ENCODE measurements at places on chromosomes 1 and 21.
A peak's percentile ranks its signal among the peaks of the same experiment; 100 is the strongest.

DNA sequence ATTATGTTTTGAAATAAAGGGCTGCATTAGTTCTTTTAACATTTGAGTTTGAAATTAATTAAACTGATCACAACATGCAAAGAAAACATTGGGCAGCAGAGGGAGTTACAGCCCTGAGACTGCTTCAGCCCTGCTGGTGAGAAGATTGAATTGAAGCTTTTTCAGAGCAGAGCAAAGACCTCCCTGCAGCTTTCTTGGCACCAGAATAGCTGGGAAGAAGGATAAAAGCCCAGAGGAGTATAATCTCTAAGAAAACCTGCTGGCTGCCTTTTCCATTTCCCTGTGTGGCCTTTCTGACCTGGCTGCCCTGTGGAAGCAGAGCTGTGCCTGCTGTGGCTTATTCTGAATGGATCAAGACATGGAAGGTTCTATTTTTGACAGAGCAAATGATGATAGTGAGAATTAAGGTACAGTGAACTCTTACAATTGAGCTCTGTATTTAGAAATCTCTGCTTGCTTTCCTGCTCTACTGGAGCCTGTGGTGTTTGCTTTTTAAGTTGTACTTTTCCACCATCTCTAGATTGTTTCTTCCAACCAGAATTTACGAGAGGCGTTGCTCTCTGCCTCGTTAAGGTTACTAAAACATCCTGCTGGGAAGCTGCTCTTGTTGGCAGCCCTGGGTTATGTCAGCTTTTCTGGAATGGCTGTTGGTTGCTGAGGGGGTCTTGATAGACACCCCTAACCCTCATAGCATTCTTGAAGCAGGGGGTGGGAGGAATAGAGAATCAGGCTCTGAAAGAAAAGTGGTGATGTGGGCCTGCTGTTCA is 9.9 kb downstream of the SNRPE start:
- DNase-seq = peak; percentile 67

DNA sequence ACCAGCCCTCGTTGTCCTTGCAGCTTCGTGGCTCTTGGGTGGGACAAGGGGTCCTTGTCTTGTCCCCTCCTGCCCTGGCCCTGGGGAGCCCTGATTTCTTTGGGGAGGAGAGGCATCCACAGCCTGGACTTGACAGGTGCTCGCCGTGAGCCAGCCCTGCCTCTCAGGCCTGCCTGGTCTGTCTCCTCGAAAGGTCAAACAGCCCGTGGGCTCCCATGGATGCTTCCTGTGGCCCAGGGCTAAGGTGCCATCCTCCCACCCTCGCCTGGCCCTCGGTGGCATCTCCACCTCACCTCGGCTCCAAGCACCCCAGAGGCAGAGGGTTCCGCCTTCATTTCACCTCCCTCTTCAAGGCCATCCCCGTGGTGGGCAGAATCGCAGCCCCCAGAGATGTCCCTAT is 9.0 kb downstream of the LRRC3 start:
- no peak for DNase-seq

- no peak for DNase-seq
These were observed 77.1 kb downstream of the IFI44 start for GRCh38 chr1:78726686-78727085.

DNA sequence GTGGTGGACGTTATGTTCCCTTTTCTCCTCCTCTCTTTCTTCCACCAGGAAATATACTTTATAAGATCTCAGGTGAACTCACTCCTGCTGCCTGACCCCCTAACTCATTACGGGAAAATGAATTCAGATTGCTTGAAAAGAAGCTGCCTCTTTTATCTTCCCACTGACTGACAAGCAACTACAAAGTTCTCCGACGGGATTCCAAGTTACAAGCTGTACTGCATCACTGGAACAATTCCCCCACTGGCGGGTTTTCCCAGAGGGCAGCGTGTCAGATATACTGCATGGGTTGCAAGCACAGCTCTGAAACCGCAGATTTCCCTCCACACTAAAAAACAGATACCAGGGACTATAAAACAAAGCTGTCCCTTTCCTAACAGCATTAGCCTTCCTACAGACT is 390.6 kb downstream of the KCTD3 start:
- no peak for DNase-seq

GRCh38 chr1:76300556-76300955 is 226.0 kb downstream of the ST6GALNAC3 start:
- no peak for DNase-seq

DNA sequence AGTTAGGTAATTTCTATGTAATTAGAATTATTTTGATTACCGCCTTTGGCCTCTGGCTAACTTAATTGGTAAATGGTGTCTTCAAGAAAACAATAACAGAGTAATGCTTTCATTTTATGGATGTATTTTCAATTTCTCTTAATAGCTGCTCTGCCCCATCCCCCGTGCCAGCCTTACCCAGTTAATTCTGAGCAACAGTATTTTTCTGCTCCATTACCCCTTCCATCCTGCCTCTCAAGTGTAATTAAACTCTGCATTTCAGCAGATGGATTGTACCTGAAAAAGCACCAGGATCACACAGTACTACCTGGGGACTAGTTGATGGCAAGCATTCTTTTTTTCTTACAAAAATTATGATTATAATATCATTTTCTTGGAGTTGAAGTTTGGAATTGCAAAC is 104.2 kb downstream of the KIAA0319L start:
- no peak for DNase-seq

DNA sequence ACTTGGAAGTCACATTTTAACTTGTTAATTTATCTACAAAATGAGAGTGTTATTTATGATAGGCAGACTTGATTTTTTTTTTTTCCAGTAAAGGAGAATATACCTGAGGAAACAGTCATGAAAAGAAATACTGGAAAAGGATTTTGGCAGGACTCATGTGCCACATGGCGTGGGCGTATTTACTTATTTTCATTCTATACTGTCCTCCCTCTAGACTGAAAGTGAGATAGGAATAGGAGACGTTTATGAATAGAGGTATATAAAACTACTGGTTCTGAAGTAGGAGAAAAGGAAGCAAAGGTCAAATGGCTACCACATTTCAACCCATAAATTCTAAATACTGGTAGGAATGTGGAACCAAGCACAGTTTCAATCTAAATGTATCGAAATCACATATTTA is 94.8 kb upstream of the MPC2 start:
- DNase-seq = no peak

GRCh38 chr1:159879977-159880376 is 17.5 kb upstream of the VSIG8 start:
- DNase-seq = peak; percentile 66

DNA sequence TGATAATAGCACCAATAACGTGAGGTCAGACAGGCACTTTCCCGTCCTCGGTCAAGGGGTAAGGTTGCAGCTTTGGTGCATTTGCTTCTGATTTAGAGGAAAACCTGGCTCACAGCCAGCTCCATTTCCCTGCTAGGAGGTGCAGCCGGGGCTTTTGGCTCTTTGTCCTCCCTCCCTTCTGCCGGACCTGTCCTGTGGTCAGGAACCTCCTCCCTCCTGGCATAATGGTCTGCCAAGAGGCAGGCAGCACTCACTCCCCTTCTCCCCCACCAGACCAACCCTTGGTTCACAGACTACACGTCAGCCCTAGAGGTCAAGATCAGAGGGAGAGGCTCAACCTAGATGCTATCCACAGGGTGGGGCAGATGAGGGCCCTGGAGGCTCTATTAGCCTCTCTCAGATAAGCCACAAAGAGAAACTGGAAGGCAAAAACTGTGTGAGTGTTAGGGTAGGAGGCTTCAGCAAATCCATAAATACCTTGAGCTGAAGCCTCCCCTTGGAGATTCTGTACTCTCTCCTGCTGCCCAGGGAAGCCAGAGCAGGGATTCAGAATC is 64.8 kb downstream of the PLXNA2 start:
- no peak for DNase-seq

GRCh38 chr1:109634771-109635750 is 15.4 kb downstream of the AMPD2 start:
- DNase-seq = no peak

DNA sequence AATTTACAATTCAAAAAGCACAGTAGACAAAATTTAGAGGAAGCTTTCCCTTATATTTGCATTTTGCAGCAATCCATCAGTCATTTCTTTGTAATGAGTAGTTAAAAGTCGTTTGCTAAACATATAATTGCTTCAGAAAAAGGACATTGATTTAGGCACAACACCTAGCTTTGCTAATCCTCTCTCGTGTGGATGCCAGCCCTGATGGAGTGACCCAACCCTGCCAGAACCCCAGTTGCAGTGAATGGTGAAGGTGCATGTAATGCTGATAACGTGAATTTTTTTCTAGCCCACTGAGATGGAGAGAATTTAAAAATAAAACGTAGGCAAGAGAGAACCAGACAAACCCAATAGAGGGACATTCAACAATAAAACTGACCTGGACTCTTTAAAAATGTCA is 263.4 kb downstream of the GRIK1 start:
- DNase-seq = no peak

DNA sequence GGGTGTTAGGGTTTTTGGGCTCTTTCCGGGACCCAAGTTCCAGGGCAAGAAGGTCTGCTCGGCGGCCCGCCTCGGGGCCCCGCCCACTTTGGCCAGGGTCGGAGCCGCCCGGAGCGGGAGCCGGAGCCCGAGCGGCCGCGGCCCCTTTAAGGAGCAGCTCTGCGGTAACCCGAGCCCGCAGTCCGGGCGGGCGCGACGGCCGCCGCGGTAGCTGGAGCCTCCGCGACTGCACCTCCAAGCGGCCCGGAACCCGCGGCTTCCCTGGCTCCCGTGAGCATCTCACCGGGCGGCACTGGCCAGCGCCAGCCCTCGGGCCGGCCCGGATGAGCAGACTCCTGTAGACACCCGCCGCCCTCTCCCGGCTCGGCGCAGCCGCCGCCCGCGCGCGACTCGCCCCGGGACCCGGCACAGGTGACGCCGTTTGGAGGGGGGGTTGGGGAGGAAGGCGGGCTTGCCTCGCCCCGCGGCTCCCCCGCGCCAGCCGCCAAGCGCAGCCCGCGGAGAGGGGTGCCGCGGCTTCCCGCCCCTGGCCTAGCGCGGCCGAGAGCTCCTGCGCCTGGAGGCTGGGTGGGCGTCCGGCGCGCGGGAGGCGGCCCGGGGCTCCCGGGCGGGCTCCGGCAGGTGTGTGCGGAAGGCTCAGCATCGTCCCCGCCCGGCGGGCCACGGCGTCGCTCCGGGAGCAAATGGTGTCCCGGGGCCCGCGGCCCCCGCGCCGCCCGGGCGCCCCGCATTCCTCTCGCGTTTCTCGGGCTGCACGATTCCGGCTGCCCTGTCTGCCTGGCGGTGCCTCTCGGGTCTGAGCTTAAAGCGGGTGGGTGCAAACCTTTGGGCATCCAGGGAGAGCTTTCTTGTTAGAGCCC is at the start of gene TLCD4:
TLCD4 (plus strand) TSS at position 149 of the 860 bp plus-strand sequence. CDS start 26,547 bp downstream, outside the sequence.
- no peak for DNase-seq

- no peak for DNase-seq
These were observed 3.9 kb upstream of the TNFRSF4 start for GRCh38 chr1:1217621-1218523.

DNA sequence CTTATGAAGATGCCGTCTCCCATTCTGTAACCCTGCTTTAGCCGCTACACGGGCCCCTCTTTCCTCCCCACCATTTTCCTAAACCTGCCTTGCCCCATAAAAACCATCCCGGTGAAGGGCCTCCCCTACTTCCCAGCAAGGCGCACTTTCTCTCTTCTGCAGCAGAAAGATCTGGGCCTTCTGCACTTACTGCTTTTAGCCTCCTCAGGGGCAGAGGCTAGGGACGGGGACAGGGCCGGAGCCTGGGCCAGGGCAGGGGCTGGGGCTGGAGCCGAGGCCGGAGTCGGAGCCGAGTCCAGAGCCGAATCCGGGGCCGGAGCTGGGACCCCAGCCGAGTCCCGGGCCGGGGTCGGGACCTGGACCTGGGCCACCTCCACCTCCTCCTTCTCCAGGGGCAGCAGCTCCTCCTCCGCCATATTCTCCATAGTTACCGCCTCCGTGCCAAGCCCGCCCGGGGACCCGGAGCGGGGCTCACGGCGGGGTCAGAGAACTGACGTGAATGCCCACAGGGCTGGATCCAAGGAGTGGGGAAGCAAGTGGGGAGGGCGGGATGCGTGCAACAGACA is 382 bp downstream of the TRMT1L start:
- DNase-seq = peak; percentile 4

DNA sequence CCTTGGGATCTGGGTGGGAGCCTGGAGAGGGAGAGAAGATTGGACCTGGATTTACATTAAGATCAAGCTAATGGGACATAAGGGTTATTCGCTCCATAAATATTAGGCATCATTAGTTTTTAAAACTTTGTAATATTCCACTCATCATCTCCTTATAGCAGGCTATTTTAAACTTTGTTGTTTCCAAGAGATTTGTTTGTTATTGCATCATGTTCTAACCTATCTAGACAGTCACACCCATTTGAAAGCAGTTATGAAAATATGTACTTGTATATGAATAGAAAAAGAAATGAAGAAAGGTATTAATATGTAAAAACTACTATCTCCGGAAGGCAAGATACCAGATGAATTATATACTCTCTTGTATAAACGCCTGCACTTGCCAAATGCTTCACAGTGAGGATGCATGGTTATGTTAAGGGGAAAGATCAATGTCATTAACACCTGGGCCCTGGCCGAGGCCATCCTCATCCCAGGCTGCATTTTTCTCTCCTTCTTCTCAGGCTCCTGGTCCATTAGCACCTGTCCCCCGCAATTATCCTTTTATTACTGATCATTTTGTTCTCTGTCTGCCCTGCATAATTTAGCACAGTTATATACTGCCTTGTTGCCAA is 468.2 kb downstream of the MATN1 start:
- DNase-seq = no peak

- no peak for DNase-seq
These were observed 53.1 kb downstream of the HNRNPR start for GRCh38 chr1:23290836-23291565.

DNA sequence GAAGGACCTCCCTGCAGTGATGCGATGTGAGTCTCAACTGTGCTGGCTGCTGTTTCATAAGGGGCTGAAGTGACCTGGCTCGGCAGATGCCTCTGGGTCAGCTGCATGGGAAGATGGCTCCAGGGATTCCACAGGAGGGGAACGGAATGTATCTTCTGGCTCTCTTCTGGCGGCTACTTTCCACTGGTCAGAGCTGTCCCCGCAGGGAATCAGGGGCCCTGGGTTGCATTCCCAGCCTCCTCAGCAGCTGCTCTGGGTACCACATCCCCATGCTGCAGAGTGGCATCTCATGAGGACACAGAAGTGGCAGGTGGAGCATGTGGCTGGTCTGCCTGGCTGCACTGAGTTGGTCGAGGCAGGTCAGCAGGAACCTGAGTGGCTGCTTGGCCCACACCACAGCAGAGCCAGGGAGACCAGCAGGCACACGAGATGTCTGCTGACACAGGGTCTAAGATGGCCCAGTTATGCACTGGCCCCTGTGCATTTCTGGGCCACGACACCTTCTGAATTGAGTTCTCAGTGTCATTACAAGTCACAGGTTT is 42.8 kb downstream of the POFUT2 start:
- DNase-seq = no peak

DNA sequence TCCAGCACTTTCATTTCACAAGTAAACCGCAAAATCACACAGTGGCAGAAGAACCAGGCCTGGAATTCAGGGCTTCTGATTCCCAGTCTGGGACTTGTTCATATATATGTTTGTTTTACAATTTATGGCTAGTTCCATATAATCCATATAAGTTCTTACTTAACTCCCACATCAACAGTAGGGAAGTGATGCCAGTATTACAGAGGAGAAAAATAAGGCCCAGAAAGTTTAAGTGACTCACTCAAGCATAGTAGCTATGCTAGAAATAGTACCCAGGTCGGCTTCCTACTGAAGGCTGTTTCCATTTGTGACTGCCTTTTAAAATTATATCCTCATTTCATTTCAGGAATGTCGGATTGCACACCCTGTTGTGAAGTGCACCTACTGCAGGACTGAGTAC is 1.4 kb downstream of the FAM76A start:
- peak; percentile 18 for DNase-seq
